ENCODE measurements at places on chromosomes 5 and 9.

DNA sequence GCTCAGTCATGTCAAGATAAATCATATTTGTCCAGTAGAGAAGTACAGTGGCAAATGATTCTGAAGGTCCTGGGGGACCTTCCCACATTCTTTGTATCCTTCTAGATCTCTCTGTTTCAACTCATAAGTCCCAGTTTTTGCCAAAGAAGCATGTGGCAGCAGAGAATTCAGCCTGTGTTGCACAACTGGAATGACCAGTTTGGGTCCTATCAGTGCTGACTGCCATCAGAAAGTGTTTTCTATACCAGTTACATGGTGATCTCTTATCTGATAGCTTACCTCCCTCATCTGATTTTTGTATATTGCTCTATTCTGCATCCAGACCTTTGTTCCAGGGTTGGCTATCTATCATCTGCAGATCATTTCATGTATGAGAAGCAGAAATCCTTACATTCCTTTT is 21.7 kb downstream of the GM2A start:
- DNase-seq: no peak

GRCh38 chr5:138109463-138110265 is 25.8 kb downstream of the WNT8A start:
- DNase-seq: no peak

DNA sequence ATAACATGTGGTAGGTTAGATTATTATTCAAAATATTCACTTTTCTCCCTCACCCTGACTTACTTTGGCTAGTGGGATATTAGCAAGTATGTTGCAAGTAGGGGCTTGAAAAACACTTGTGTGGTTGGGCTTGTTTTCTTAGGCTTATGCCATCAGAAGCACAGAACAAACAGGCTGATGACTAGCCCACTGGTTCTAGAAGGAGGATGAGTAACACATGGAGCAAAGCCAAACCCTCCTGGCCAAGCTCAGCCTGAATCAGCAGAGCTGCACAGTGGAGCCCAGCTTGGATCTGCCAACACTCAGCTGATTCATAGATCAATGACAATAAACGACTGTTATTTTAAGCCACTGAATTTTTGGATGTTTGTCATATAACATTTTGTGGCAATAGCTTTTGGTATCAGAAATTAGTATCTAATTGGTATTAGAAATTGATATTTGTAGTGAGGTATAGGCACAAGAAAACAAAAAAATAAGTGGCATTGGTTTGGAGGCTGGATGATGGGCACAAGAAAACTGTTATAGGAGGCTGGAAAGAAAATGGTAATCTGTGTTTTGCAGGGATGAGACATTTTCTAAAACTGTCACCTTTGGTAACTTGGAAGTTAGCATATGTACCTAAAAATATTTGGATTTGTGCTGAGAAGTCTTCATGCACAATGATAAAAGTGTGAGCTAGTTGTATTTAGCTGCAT is 46.1 kb upstream of the ZBED3 start:
- DNase-seq: no peak

- DNase-seq: no peak
These were observed 344.3 kb downstream of the ZNF608 start for GRCh38 chr5:124402144-124402581.

- DNase-seq: no peak
These were observed 44.6 kb upstream of the TMC1 start for GRCh38 chr9:72476617-72477437.

DNA sequence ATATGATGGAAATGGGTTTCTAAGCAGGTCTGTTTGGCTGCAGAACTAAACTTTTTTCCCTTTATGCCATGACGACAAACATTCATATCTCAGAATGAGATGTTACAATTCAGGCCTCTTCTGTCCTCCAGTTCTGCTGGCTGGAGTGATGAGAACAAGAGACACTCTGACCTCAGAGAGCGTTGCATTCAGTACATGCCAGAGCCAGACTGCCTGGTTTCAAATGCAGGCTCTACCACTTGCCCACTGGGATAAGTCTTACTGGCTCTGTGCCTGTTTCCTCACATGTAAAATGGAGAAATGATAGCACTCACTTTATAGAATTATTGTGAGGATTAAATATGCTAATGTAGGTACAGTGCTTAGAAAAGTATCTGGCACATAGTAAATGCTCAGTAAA is 24.8 kb upstream of the TOMM5 start:
- no peak for DNase-seq

DNA sequence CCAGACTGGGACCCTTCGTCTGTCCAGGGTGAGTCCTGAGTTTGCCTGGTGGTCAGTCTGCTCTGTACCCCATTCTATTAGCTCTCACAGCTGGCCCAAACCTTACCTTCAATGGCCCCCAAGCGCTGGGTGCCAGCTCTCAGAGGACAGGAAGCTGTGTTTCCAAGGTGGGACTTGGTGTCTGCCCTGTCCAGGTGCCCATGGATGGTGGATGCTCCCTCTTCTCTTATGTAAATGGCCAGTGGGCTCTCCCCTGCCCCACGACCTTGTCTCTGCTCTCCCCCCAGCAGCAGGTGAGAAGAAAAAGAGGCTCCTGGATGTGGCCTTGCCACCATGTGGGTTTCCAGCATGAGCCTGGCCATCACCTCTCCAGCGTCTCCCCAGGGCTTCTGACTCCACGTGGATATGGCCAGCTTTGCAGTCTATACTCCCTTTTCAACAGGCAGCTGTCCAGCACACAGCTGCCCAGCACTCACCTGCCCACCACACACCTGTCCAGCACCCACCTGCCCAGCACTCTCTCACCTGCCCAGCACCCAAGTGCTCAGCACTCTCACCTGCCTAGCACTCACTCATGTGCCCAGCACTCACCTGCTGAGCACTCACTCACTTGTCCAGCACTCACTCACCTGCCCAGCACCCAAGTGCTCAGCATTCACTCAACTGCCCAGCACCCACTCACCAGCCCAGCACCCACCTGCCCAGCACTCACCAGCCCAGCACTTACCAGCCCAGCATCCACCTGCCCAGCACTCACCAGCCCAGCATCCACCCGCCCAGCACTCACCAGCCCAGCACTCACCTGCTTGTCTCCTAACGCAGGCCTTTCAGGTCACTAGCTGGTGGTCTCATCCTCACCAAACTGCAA is 136.2 kb upstream of the IRX2 start:
- no peak for DNase-seq

DNA sequence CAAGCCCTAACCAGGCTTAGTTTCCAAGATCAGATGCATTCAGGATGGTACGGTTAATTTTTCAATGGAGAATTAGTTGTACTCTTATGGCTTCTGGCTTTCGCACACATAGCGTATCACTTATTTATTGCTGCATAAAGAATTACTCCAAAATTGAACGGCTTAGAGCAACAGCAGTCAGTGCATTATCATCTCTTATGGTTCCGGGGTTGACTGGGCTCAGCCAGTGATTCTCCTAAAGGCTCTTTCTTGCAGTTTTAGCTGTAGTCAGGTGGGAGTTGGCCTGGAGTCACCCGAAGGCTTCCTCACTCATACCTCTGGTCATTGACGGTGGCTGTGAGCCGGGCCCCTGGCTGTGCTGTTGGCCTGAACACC is 595 bp upstream of the GRHPR start:
- no peak for DNase-seq

GRCh38 chr9:89594811-89595550 is 9.8 kb upstream of the GADD45G start:
- DNase-seq: no peak

DNA sequence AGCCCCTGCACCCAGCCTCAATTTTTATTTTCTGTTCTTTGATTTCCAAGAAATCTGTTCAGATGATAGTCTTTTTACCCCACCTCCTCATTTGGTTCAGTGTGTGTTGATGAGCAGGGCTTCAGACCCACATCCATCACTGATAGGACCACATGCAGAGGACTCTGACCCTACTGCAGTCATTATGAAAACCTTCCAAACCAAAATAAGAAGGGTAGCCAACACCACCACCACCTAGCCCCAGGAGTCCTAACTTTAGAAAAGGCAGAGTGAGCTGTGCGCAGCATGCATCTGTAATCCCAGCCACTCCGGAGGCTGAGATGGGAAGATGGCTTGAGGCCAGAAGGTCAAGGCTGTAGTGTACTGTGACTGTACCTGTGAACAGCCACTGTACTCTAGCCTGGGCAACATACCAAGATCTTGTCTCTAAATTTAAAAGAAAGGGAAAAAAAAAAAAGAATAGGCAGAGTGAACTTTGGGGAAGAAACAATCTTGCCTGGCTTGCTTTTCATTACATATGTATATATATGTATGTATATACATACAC is 13.0 kb downstream of the CDKN2AIPNL start:
- no peak for DNase-seq

- no peak for DNase-seq
These were observed 52.9 kb upstream of the EXOC3 start for GRCh38 chr5:389891-390622.

DNA sequence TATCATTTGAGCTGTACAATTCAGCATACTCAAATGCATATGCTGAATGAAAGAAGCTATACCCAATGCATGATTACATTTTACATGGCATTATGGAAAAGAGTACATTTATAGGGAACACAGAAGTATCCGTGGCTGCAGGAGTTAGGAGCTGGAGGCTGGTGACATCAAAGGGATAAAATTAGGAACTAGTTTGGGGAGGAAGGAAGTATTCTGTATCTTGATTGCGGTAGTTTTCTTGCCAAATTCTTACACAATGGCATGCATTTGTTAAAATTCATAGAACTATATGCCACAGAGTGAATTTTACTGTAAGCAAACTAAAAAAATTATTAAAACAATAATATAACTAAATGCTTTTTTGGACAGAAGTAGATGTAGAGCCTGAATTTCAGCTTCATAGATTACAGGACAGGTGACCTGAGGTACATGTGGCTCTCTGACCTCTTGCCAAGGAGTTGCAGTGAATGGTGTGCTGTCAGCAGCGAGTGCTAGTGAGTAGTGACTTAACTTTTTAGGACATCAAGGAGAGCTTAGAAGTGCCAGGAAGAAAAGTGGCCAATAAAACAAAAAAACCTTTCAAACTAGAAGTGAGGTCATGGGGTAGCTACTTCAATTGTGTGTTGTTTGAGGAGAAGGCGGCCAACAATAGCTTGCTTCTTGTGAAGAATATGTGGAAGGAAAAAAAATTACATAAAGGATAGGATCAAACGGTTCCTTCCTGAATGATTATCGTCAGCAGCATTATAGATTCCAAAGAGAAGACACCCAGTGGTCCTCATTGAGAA is 514.9 kb upstream of the CLINT1 start:
- no peak for DNase-seq

DNA sequence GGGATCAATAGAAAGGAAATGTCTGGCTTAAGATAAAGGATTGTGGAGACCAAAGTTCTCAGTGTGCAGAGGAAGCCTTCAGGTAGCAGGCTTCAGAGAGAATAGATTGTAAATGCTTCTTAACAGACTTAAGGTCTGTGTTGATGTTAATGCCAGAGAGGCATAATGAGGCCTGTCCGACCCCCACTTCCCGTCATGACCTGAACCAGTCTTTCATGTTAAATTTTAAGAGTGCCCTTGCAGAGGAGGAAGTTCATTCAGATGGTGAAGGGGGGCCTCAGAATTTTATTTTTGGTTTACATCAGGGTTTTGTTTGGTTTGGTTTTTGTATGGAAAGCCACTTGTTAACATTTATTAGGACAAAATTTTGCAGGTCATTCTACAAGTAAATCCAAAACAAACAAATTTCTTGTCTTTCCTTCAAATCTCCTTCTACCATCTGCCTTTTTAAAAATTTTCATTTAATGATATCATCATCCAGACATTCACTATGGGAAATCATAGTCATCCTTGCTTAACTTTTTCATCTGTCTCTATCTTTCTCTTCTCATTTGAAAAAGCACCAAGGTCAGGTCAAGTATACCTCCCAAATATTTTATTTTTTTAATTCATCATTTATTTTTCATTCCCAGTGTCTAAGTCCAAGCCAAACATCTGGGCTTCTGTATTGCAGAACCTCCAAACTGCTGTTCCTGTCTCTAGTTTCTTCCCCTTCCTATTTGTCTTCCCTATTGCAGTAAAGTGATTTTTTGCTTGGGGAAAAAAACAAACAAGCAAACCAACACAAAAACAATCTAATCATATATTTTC is 6.9 kb upstream of the ABCA1 start:
- DNase-seq: no peak

DNA sequence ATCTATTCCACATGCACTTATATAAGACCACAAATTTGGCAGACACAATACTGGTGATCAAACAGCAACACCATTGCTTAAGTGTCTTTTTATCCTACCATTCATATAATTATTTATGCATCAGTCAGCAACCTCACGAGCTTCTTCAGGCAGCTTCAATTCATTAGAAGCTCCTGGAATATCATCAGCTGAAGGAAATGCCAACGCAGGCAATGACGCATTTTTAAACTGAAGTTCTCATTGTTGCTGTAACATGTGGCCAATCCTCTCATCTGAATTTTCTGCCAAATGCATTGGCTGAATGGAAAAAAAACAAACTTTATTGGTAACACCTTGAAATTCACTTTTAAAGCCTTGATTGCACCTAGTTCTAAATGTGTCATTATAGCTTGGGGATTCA is 376.4 kb upstream of the RGMB start:
- DNase-seq: no peak

GRCh38 chr5:432928-433791 is 9.8 kb upstream of the EXOC3 start:
- DNase-seq: no peak

- DNase-seq: no peak
These were observed 103.7 kb downstream of the ARL15 start for GRCh38 chr5:54206580-54207229.

DNA sequence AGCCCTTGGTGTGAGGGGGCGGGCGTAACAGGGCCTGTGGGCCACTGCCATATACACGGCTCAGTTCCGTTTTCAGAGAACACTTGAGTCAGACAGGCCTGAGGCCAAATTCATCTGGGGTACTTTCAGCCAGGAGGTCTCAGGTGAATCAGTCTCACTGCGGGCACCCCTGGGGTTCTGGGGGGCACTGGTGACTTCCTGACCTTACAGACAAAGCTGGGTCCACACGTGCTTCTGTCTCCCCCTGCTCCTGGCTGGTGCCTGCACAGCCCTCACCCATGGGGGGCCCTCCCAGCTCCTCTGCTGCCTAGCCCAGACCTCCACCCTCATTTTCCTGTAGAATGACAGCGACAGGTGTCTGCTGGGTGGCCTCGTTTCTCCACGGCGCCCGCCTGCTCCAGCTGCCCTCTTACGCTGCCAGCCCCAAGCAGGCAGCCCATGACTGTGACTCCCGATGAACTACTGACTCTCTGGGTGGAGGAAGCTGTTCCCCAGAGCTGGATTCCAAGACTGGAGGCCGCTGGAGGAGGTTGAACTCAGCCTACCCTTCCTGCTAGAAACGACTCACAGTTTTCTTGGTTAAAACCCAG is 374.1 kb upstream of the IRX4 start:
- no peak for DNase-seq

GRCh38 chr5:1217596-1218206 is 7.5 kb upstream of the SLC6A18 start:
- no peak for DNase-seq

All from stimulated activated CD8-positive, alpha-beta memory T cell treated with anti-CD3 and anti-CD28 coated beads, Interleukin-4, amount 100 ng/mL, for 1 hour (primary cell).